Lung (tissue), 17 donors: ENCODE measurements at places on chromosomes 1 and 21. TPM values are rescaled to one million over a fixed set of nuclear protein-coding genes. Genes with fewer than 3 reads are reported as not detected.
A peak's percentile ranks its signal among the peaks of the same experiment; 100 is the strongest.

CLDN17 gene
- total RNA-seq = not detected

LRRC71 gene
- 17.2 TPM for total RNA-seq

FCRL2 gene
- total RNA-seq = 2.3 TPM

SLAMF7 gene
- total RNA-seq = 8.6 TPM

GRCh38 chr1:212121779-212122178 is 86.2 kb downstream of the DTL start:
- no peaks in the 10 kb centered on the region for H3K4me1 ChIP-seq
- no peaks in the 10 kb centered on the region for H3K36me3 ChIP-seq
- H3K27me3 ChIP-seq = no peaks in the 10 kb centered on the region

- peaks cover 25% of the 10 kb centered on the region for H3K36me3 ChIP-seq
- no peaks in the 10 kb centered on the region for H3K27me3 ChIP-seq
- H3K27ac ChIP-seq = peak within 1 kb of the TSS; percentile 85
- H3K4me1 ChIP-seq = no peaks in the 10 kb centered on the region
- peak within 1 kb of the TSS; percentile 59 for H3K4me3 ChIP-seq
- peak; percentile 97 for DNase-seq
Observed at GRCh38 chr1:192808518-192809306, at the start of gene RGS2. Gene RGS2 (plus strand): TSS chr1:192809039. CDS start chr1:192809072, 33 bp downstream.

DNA sequence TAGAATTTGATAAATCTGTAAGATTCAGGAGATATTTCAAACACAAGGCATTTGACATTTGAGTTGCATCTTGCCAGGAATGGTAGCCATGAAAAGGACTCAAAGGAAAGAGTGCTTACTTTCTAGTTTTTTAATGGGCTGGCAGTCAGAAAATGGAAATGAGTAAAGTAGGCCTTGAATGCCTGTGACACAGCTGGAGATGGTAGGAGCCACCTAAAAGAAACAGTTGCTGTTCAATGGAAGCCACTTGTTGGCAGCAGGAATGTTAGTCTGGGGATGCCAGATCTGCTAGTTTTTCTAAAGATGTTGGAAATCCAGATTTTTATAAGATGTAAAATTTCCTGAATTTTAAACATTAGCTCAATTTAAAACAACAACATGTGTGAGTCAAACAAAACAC is 43.6 kb downstream of the CACHD1 start:
- DNase-seq = no peak
- H3K27ac ChIP-seq = peak overlapping the region; percentile 5
- peaks cover 36% of the 10 kb centered on the region for H3K4me1 ChIP-seq
- no peaks in the 10 kb centered on the region for H3K36me3 ChIP-seq
- H3K4me3 ChIP-seq = no peak overlapping the region
